Osteocyte (in vitro differentiated cells): ENCODE measurements at places on chromosomes 1 and 21. TPM values are rescaled to one million over a fixed set of nuclear protein-coding genes. Genes with fewer than 3 reads are reported as not detected.

DNA sequence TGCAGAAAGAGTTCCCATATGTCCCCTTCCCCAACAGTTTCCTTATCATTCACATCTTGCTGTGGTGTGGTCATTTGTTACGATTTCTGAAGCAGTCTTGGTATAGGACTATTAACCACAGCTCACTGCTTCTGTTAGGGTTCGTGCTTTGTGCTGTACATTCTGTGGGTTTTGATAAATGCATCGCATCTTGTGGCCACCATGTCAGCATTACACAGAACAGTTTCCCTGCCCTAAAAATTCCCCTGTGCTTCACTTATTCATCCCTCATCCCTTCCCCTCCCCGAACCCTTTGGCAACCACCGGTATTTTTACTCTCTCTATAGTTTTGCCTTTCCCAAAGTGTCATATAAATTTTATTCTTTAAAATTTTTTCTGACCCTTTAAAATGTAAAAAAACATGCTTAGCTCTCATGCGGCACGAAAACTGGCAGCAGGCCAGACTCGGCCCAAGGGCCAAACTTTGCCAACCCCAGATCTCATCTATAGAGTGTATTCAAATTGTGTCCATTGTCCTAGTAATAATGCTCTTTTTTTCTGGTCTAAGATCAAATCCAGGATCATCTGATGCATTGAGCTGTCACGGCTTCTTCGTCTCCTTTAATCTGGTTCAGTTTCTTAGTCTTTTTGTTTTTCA, 78.2 kb downstream of the SIM2 start:
- DNase-seq, result no peak

- no peak for DNase-seq
Observed at GRCh38 chr21:34687065-34687464, 18.3 kb downstream of the CLIC6 start.

GRCh38 chr1:78787544-78787943, 137.9 kb downstream of the IFI44 start:
- DNase-seq, result no peak

- DNase-seq, result no peak
Observed at GRCh38 chr1:31503570-31503969, 72.7 kb upstream of the TINAGL1 start.

- DNase-seq, result no peak
Observed at GRCh38 chr1:147807405-147807804, 47.0 kb upstream of the GJA5 start.

DNA sequence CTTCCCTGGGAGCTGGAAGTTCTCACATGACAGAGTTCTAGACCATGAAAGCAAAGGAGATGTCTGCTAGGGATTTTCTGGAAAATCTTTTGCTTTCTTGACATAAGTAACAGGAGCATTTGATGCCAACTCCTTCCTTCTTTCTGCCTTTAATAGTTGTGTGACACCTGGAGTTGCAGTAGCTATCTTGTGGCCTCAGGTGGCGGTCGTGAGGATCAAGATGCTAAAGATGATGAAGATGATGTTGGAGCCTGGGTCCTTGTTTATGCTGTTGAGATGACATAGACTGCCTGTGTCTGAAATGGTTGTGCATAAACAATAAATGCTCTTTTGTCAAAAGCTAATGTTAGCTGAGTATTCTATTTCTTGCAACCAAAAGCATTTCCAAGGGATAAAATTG, 32.7 kb upstream of the KIRREL1 start:
- DNase-seq, result no peak

DNA sequence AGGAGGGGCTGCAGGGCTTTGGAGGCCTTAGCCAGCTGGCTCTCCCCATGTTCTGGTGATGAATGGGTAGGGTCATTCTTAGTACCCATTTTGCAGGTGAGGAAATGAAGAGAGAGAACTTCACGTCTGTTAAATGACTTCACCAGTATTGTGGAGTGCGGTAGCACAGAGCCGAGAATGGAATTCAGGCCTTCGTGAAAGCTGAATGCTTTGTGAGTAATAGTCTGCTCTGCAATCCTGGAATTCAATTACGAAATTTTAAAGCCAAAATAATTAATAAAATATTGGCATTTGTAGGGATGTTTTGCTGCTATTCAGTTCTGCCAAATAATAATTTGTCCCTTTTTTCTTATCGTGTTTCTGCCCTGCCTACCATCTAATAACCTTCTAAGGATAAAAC, 197.7 kb downstream of the GREM2 start:
- DNase-seq, result no peak

GRCh38 chr1:31063631-31064030, 1.9 kb downstream of the PUM1 start:
- DNase-seq, result no peak

- no peak for DNase-seq
Observed at GRCh38 chr1:89999628-90000027, 4.7 kb downstream of the ZNF326 start.

DNA sequence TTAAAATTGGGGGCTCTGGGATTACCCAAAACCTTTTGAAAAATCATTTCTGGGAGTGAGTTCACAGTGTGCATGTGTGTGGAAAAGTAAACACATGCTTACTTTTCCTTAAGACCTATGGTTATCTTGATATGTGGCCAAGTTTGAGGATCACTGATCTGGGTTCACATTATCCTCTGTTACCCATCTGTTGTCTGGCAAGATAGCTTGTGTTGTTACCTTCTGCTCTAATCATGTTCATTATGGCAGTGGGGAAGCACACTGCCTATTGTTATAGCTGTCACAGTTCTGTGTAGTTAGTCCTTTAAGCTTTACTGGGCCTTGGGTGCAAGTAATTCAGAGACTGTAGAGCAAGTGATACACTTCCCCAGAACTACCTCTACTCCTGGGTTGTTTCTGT, 5.0 kb downstream of the CTBS start:
- DNase-seq, result no peak

- no peak for DNase-seq
Observed at GRCh38 chr21:35346697-35347096, 297.6 kb upstream of the RUNX1 start.

DNA sequence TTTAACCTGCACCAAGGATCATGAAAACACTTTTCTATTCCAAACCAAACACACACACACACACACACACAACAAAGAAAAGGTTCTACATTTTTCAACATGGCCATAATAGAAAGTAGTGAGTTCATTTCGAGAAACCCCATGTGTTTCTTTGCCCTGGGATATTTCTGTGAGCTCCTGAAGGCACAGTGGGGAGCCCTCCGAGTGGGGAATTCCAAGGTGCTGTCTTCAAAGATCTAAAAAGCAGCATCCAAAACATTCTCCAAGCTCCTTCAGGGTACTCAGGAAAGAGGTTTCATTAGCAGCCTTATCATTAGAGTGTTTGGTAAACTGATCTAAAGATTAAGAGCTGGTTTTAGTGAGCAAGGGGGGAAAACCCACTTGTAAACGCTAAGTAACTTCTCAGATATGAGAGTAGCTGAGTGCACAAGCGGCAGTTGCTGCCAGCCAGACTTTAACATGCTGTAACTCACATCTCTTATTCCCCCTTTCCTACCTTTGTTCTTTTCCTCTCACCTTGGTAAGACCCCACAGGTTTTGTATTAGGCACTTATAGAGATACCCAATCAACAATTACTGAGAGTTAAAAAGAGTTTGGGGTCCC, 38.3 kb downstream of the ZC3H11B start:
- no peak for DNase-seq

DNA sequence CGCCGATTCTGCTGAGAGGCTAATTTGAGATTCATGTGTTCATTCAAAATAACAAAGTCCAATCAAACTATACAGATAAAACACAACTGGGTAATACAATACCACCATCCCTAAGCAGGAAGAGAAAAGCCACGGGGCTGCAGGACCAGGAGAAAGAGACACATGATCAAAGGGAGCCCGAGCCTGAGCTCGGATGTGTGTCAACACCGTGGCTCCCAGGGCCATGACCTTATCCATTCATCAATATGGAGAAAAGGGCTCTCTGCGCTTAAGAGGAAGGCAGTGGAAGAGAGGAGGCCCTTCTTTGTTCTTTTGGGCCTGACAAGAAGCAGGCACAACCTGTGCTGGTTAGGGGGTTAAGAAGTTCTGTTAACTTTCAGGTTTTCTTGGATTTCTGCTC, 56.7 kb downstream of the HUNK start:
- DNase-seq, result no peak

DNA sequence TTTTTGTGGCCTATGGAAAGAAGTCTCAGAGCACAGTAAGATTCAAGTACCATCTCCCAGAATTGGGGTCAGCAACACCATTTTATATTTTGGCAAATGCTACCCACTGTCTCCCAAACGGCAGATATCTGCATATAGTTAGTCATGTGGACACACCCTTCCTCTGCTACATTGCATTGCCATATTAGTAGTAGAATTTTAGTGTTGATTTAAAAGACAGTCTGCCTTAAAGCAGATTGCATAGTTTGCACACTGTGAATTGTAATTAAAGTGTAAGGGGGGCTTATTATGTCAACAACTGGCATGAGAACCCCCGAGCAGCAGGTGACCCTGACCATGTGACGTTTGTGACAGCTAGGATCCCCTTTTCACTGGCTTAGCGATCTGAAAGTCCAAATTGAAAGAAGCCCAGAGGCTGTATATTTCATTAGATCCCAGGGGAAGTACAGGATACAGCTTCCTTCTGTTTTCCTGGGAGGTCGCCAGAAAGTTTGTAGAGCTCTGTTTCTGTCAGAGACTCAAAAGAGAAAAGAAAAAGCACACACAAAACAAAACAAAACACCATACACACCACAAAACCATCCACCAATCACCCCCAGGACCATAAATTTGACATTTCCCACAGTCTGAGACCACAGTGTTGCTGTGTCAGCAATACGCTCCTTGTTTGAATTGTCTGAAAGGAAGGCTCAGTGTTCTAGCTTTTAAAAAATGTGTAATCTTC, 172.4 kb downstream of the NFIA start:
- DNase-seq, result no peak

- no peak for DNase-seq
Observed at GRCh38 chr1:92030656-92031107, 897 bp downstream of the EPHX4 start.

DNA sequence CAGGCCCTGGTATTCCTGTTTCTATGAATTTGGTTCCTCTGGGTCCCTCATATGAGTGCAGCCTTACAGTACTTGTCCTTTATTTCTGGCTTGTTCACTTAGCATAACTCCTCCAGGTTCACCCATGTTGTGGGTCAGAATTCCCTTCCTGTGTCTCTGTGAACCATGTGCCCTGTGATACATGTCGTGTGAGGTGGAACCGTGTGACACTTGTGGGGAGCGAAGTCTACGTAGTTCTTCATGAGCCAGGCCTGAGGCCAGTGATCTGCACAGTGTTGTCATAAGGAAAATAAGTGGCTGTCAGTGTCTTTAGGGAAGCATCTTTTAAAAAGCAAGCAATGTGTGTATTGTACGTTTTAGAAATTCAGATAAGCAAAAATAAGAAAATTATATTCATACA, 122.8 kb downstream of the GALNT2 start:
- DNase-seq, result no peak

GRCh38 chr1:177282976-177283375, 112.2 kb downstream of the BRINP2 start:
- DNase-seq, result no peak

DNA sequence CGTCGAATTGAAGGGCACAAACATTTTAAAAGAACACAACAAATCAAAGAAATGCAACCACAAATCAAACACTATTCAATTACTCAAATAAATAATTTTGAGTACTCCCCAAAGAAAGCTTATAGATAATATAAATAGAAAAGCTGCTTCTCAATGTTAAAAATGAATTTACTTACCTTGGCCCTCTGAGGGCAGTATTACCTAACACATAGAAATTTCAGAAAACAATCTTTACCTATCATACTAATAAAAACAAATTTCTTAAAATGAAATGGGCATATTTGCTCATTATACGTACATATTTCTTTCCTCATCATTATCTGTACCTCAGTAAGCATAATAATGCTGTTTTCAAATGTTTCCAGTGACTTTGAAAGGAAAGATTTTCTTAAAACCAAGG, 141.8 kb downstream of the AKT3 start:
- no peak for DNase-seq

- no peak for DNase-seq
Observed at GRCh38 chr1:169999331-169999741, 75.2 kb downstream of the KIFAP3 start.

DNA sequence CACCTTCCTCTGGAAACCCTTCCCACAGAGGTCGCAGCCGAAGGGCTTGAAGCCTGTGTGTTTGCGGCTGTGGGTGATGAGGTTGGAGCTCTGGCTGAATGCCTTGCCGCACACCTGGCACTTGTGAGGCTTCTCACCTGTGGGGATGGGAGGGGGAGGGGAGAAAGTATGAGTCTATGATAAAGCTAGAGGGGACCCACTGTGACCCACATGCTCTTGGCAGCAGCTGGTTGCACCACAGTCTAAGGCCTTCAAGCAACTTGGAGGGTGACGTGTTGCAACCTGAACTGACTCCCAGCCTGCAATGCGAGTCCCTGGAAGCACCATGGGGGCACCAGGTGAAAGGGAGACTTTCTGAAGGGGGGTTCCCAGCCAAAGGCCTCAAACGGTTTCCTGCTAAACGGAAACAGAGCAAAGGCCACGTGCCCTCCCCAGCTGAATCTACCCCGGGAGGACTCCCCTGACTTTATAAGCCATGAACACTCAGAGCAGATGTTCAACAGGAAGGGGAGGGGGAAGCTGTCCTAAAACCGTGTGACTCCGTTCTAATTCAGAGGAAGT, 10.6 kb downstream of the GFI1 start:
- no peak for DNase-seq

DNA sequence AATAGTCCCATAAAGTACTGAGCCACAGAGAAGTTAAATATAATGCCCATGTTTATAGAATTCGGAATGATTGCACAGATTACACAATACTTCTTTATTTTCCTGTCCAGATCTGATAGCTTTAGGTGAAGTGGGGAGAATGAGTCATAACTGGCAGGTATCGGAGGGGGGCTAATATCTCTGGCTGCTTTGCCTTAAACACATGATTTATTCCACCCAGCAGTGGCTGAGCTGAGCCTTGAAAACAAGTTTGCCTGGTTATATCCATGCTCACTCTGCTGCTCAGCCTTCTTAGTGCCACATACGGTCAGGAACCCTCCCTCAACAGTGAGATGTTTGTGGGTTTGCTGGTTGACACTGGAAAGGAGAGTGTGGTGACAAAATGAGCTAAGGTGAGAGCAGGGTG, 119.7 kb upstream of the ZNF648 start:
- no peak for DNase-seq

AUNIP gene
- total RNA-seq, result 1.3 and 1.9 TPM in 2 replicates

EPHX1 gene
- total RNA-seq, result 30.3 and 32.3 TPM in 2 replicates

INKA2 gene
- 5.5 and 6.2 TPM in 2 replicates for total RNA-seq

DHCR24 gene
- total RNA-seq, result 76.1 and 87.2 TPM in 2 replicates

CLEC20A gene
- not detected in 2 replicates for total RNA-seq

PCAT6 gene
- 3.8 and 5.2 TPM in 2 replicates for total RNA-seq
